Tibial artery (tissue), 4 donors: ENCODE measurements at places on chromosomes 11 and 22.

GRCh38 chr22:47257566-47257965 lies 495.1 kb downstream of the TBC1D22A start:
- no peak for DNase-seq

DNA sequence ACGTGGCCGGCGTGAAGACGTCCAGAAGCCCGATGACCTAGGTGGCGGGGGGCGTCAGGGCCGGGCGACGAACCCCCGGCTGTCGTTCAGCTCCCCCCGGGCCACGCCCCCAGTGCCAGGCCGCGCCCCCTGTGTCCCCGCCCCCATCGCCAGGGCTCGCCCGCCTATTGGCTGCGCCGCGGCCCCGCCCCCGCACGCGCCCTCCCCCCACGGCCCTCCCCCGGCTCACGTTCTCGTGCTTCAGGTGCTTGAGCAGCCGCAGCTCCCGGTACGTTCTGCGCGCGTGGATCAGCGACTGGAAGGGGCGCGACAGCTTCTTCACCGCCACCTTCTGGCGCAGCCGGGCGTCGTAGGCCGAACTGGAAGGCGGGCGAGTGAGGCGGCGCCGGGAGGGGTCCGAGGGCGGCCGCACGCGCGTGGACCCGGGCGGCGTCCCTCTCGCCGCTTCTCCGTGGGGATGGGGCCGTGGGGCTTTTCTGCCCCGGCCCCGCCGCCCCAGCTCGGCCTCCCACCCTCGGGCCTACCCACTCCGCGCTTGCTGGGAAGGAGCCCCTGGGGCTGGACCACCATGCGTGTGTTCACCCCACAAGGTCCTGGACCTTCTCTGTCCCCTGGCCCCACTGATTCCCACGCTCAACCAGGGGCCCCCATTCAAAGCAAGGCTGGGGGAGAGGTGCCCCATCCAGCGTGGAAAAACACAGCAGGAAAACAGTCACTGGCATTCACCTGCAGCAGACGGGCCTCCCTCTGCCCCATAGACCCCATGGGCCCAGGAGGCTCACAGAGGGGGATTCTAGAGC lies 2.4 kb downstream of the MAPK11 start:
- no peak for DNase-seq

DNA sequence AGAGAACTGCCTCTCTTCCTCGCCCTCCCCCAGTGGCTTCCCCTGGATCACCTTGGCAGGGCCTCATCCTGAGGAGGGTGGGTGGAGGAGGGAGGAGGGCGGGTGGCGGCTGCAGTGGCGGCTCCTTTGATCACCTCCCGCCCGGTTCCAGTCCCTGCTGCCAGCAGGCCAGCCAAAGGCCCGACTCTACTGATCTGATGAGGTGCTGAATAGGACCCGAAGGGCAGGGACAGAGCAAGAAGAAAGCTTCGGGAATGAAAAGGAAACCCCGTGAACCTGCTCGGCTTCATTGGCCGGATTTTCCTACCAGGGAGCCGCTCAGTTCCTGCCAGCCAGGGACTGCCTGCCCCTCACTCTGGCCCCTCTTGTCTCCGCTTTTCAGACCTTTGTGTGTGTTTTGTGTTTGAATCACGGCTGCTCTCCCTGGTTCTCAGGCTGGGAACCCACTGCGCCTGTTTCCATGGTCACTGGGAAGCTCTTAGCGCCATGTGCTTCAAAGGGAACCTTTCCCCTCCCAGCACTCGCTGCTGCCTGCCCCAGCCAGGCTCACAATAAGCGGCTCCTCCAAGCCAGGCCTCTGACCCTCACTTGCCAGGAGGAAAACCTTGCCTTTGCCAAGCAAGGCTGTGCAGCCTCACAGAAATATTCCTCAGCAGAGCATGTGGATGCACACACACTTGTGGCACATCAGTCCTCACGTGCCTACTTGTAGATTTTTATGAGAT lies 56.8 kb downstream of the C22orf31 start:
- DNase-seq, result no peak

GRCh38 chr11:16293204-16293681 lies 63.1 kb downstream of the SOX6 start:
- DNase-seq, result no peak

- DNase-seq, result no peak
Measured at GRCh38 chr11:8290081-8290810, 26.6 kb upstream of the LMO1 start.

DNA sequence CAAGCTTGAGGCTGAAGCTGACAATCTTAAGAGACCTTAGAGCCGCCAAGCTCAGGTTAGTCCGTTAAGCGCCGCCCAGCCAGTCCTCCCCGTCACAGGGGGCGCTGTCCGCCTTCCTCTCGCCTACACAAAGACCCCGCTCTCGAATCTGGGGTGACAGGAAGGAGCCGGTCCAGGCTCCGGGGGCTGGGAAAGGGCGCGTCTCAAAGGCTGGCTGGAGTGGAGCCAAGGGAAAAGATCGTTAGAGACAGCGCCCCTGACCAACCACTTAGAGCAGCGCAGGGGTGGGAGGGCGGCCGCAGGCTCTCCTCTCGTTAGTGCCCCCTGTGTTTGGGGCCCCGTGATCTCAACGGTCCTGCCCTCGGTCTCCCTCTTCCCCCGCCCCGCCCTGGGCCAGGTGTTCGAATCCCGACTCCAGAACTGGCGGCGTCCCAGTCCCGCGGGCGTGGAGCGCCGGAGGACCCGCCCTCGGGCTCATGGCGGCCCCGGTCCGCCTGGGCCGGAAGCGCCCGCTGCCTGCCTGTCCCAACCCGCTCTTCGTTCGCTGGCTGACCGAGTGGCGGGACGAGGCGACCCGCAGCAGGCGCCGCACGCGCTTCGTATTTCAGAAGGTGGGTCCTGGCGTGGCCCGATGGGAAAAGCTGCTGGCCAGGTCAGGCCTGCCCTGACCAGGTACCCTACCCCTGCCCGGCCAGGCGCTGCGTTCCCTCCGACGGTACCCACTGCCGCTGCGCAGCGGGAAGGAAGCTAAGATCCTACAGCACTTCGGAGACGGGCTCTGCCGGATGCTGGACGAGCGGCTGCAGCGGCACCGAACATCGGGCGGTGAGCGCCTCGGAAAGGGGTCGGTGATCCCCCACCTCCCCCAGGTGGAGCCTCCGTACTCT lies at the start of gene MUS81:
MUS81 (plus strand) TSS at position 156 of the 887 bp plus-strand sequence; CDS start at position 477, 321 bp downstream.
- DNase-seq, result peak; percentile 99

DNA sequence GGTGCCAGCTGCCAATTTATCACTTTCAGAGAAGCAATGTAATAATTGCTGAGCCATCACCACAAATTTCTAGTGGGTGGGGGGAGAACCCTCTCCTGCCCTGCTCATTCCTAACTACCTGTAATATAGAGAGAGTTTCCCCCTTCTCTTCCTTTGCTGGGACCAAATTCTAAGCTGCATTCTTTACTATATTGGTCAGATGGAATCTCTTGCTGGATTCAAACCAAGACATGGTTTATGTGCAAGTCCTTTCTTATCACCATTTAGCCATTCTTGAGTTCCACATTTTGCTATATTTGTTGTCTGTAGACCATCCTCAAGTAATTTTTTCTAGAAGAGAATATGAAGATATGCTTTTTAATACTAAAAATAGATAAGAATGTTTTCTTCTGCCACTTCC lies 452.1 kb downstream of the MN1 start:
- no peak for DNase-seq

- peak; percentile 46 for DNase-seq
Measured at GRCh38 chr22:26463101-26463661, 20.4 kb downstream of the HPS4 start.

GRCh38 chr22:37525073-37525745 lies 6.0 kb upstream of the CARD10 start:
- no peak for DNase-seq

DNA sequence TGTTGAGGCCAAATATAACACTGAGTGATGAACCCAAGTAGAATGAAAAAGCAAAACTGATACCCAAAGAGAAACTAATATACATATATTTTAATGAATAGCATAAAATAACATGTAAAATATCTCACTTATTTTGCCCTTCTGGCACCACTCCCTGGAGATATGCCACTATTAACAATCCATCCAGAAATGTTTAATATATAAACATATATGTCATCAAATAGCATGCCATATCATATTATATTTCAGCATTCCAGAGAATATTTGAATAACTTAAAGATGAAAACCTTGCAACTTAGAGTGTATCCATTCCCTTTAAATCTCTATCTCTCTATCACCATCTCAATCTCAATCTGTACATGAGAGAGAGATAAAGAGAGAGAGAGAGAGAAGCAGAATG lies 1073.3 kb upstream of the RAG2 start:
- no peak for DNase-seq

- no peak for DNase-seq
Measured at GRCh38 chr11:76471382-76471781, 26.6 kb downstream of the EMSY start.

GRCh38 chr11:91326751-91327150 lies 897.9 kb upstream of the FAT3 start:
- DNase-seq, result no peak

DNA sequence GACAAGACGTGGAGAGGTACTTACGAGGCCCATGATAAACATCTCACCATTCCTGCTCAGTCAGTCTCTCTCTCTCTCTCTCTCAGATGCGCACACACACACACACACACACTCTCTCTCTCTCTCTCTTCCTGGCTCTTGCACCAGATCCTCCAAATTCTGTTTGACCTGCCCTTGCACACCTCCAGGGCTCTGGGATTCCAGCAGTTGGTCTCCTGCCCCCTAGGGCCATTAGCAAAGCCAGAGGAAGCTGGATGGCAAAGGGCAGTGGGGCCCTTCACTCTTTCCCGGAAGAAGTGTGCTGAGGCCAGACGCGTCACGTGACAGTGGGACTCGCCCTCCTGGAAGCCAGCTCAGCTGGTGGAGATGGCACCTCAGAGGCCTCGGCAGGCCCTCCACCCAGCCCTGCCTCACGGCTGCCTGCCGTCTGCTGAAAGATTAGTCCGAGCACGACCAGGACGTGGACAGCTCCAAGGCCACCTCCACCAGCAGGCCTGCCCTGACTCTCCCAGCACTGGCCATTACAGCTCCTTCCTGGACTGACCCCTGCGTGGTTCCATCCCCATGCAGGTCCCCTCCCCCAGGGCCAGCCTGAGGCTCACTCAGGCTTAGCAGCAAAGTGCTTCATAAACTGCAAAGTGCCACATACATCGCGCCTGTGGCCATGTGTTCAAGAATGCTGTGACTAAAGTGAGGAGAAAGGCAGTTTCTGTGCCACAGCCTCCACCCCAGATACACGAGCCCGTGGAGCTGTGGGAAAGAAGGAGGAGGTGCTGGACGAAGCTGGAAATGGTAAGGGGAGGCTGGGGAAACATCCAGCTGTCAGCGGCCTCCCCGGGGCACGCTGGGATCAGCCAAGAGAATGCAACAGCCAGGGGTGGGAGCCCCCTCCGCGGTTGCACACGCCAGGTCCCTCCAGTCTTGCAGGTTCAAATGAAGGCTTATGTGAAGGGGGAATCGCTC lies 3.7 kb downstream of the PDGFB start:
- no peak for DNase-seq

GRCh38 chr11:13952668-13953067 lies 9.9 kb upstream of the SPON1 start:
- DNase-seq, result no peak

GRCh38 chr22:47198801-47199251 lies 436.4 kb downstream of the TBC1D22A start:
- no peak for DNase-seq

DNA sequence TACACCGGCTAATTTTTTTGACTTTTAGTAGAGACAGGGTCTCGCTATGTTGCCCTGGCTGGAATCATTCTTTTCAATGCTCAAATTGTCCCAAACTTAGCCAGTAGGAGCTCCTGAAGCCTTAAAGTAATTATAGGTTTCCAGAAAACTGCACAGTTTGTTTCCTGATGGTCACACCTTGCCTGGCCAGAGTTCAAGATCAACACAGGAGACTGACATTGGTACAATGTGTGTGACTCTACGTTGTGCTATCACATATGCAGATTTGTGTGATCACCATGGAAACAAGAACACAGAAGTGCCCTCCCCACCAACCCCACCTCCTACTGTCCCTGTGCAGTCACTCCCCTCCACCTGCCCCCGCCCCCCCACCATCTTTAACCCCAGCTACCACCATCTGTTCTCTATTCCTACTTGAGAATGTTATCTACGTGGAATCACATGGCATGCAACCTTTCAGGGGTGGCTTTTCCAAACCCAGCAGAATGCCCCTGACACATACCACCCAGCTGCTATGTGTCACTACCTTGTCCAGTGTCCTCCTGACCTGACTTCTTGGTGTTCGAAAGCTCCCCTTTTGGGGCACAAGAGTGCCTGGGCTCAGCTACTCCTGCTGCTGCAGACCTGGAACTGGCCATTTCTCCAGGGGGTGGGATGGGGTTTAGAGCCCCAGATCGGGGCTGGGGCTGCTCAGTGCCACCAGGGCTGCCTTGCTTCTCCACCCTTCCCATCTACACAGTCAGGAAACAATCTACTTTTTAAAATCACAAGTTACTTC lies 6.1 kb upstream of the NAP1L4 start:
- DNase-seq, result no peak
